ENCODE measurements at places on chromosomes 1 and 21.

DNA sequence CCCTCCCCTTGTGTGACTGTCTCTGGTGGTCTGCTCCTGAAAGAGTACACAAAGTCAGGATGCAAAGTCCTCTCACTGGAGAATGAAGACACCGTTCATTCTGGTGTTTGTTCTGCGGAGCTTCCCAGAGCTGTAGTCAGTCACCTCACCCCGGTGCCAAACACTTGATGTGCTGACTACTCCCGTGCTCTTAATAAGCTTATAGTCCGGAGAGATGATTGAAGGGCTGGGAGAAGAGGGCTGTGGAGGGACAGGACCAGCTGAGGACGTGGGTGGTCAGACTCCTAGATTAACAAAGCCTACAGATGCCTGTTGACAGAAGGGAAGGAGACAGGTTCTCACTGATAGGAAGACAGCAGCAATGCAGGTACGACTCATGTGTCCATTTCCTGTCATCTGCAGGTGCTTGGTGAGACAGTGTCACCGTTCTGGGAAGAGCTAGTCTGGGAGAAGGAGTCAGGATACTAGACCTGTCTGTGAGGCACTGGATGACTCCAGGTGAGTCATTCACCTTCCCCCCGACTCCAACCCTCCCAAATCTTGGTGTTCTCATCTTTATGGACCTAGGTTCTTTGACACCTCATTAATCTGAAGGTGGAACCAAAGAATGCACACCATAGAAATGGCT is 40.4 kb upstream of the LRRN2 start:
- DNase-seq, result no peak

- DNase-seq, result no peak
Observed at GRCh38 chr1:173333581-173333980, 126.5 kb upstream of the TNFSF4 start.

- DNase-seq, result no peak
Observed at GRCh38 chr1:997713-997992, 2.2 kb downstream of the HES4 start.

DNA sequence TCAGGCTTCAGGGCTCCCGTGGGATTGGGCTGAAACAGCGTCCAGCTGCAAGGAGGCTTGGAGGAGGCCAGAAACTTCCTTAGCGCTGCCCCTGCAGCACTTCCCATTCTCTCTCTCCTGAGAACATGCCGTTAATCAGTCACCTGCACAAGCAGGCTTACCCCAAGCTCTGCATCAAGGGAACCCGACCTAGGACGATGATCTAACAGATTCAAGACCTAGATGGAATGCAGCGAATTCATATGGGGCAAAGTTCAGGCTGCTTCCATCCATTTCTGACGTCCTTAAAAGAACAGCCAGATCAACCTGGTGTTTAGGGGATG is 114.1 kb downstream of the ERG start:
- no peak for DNase-seq

- DNase-seq, result no peak
Observed at GRCh38 chr1:216332003-216332402, 91.2 kb downstream of the USH2A start.

GRCh38 chr1:67556297-67556900 is 126.2 kb upstream of the SERBP1 start:
- DNase-seq, result no peak

GRCh38 chr1:94981575-94981973 is 54.7 kb upstream of the CNN3 start:
- DNase-seq, result no peak

DNA sequence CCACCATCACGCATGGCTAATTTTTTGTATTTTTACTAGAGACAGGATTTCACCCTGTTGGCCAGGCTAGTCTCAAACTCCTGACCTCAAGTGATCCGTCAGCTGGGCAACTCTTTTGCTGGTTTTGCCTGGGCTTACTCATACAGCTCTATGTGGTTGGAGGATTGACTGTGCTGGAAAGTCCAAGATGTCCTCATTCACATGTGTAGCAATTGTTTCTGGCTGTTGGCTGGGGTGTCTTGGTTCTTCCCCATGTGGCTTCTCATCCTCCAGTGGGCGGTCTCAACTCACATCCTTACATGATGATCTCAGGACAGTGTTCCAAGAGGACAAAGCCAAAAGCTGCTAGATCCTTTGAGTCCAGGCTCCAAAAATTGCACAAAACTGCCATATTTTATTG is 53.3 kb downstream of the TEX35 start:
- no peak for DNase-seq

DNA sequence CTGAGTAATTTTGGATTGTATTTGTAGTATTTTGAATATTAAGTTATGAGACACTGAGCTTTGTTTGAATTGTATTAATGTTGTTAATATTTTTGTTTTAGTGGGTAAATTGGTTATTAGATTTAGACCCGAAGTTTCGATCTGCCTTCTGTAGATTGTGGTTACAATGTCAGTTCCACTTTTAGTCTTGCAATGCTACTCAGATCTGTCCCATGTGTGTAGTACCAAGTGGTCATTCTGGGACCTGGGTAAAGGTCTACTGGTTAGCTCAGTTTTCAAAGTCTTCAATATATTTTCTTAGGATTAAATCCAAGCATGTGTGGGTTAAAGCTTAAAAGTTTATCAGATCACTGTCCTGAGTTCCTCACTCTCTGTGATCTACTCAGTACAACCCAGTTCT is 346.5 kb upstream of the PROX1 start:
- DNase-seq, result no peak

- DNase-seq, result no peak
Observed at GRCh38 chr1:28392027-28392652, 22.6 kb downstream of the PHACTR4 start.

DNA sequence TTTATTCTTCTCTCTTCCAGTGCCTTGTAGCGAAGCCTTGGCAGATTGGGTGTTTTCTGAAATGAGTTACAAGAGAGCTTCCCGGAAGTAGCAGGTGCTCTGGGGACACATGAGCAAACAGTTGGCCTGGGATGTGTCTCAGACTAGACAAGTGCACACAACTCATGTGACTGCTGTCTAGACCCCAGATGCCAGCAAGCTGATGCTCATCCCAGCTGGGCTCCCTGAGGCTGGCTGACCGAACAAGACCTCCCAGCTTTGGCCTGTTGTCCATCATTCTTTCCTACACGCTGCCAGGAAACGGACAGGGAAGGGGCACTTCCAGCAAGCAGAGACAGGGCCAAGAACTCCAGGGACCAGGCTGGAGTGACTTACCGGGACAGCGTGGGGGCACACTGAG is 18.7 kb upstream of the CSF1 start:
- no peak for DNase-seq

DNA sequence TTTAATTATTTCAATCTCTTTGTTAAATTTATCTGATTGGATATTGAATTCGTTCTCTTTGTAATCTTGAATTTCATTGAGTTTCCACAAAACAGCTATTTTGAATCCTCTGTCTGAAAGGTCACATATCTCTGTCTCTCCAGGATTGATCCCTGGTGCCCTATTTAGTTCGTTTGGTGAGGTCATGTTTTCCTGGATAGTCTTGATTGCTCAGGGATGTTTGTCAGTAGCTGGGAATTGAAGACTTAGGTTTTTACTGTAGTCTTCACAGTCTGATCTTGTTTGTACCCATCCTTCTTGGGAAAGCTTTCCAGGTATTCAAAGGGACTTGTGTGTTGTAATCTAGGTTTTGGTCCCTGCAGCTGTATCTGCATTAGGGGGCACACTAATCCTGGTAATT is 6.8 kb upstream of the MTARC2 start:
- DNase-seq, result no peak

DNA sequence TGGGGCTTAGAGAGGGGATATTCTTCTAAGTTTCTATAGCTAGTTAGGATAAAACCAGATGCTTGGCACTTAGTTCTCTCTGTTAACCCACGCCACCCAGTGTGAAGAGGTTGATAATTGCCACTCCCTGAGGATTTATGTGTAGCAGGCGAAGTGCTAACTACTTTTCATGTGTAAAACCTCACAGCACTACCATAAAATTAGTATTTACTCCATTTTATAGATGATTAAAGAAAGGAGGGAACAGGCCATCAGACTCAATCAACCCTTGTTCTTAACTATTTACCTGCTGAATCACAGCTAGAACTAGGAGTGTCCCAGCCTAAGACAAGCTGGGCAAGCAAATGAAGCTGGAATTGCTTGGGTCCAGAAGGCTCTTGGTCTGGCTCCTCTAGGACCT is 8.9 kb downstream of the LIN28A start:
- no peak for DNase-seq

- DNase-seq, result no peak
Observed at GRCh38 chr1:65267683-65268082, 41.7 kb upstream of the DNAJC6 start.

DNA sequence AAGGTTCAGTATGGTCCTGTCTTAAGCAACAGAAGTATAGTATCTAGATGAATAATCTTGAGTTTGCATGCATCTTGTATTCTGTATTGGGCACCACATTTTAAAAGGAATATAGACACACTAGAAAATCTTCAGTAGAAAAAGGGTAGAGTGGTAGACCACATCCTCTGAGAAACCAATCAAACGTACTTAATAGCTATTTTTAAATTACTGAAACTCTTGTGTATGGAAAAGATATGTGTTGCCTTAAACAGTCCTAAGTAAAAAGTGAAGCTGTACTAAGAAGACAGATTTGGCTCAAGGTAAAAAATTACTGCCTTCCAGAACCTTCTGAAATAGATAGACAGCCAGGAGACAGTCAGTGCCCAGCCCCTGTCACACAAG is 3.1 kb downstream of the CTXND2 start:
- DNase-seq, result no peak

DNA sequence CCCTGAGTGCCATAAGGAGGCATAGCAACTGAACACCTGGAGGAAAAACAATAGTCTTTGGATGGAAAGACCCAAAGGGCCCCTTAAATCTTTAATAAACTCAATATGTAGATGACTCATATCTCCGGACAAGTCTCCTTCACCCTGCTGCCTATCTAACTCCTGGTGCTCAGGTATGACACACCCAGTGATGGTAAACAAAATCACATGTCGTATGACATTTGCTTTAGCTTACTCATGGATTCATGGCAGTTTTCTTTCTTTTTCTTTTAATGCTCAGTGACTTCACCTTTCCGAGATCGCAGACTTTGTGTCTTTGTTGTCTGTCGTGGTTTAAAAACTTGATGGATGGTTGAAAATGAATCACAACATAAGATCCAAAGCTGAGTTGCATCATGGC is 208.5 kb upstream of the PROX1 start:
- DNase-seq, result no peak

DNA sequence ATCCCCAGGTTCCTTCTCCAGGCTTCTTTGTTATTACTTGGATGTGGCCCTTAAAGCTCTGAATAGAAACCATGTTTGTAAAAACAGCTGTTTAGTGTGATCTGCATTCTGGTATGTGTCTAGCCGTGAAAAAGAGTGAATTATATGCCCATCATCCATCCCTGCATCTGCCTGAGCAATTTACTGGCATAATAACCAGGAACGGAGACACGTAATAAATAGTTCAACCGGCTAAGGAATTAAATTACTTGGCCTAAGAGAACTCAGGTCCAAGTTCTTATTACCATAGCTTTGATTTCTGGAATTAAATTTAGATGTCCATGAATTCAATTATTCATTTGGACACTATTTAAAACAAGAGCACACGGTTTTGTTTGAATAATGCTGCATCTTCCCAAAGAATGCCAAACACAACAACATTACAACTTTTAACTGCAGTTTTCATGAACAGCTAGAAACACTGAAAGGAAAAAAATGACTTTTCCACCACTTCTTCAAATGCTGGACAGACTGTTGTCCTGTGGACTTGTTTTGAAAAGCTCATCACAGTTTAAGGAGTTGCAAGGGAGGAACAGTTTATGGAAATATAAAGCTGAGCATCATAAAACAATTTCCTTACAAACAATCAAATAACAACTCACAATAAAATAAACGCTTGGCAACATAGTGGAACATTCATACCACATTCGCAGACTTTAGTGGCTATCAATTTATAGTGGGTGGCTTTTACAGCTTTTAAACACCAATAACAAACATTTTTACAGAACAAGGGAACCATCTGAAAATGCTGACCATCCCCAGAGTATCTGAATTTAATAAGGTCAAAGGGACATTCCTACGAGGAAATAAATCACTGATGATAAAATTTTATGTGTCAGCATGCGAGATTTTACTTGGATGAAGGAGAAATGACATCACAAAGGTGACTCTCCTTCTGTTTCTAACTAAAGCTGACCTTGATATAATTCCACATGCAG is 144.7 kb downstream of the APP start:
- DNase-seq, result no peak

DNA sequence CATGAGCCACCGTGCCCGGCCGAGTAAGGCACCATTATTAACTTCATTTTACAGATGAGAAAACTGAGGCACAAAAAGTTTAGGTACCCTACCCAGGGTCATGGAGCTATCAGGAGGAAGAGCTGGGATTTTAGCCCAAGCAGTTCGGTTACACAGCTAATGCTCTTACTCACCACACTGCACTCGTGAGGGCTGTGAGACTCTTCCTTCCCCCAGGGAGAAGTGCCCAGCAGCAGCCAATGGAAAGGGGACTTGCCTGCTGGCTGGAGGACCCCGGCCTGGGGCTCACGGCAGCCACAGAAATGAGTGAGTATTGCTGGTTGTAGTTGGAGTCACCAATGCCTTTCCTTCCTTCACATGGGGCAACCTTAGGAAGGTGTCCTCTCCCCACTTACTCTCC is 5.2 kb upstream of the CSF1 start:
- no peak for DNase-seq

GRCh38 chr1:97980530-97980929 is 59.7 kb upstream of the DPYD start:
- no peak for DNase-seq

GRCh38 chr1:234980291-234980644 is 148.4 kb downstream of the TOMM20 start:
- DNase-seq, result no peak

DNA sequence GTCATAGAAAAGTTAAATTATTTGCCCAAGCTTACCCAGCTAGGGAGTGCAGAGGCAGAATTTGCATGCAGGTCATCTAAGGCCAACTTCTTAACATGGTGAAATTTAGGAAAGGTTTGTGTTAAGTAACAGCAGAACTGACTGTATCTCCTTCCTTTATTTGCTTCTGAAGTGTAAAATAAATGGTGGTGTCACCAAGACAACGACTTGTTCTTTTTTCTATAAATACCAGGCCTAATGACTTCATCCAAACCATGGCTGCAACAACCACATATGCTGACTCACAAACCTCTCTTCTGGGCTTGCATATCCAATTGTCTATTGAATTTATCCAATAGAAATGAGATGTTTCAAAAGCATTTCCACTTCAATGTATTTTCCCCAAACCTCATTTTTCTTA is 19.1 kb downstream of the COL24A1 start:
- DNase-seq, result no peak
